ENCODE measurements at places on chromosomes 11 and 22.

DNA sequence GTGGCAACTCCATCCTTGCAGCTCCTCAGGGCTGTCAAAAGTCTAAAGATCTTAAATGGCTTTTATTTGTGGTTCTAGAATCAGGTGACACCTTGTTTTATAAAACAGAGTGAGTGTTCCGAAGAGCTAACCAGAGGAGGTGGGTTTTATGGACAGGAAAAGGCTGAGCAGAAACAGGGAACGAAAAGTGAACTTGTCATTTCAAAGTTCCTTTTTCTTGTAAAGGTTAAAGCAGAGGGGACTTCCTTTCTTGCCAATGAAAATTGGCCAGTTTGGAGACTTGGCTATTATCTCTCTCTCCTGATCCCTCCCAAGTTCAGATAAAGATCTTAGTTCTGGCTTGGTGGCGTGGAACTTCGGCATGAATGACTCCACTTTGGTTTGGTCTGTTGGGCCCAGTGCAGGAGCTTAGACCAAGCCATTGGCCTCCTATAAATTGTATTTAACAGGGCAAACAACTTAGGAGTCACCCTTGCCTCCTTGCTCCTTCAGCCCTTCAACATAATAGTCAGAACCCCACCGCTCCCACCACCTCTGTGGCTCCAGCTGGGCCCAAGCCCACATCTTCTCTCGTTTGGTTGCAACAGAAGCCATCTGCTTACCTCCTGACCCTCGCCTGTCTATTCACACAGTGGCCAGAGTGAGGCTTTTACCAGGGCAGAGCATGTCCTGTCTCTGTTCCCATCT, 102.4 kb upstream of the THY1 start:
- no peak for DNase-seq

- DNase-seq = no peak
Measured at GRCh38 chr11:130839981-130840666, 76.2 kb downstream of the SNX19 start.

DNA sequence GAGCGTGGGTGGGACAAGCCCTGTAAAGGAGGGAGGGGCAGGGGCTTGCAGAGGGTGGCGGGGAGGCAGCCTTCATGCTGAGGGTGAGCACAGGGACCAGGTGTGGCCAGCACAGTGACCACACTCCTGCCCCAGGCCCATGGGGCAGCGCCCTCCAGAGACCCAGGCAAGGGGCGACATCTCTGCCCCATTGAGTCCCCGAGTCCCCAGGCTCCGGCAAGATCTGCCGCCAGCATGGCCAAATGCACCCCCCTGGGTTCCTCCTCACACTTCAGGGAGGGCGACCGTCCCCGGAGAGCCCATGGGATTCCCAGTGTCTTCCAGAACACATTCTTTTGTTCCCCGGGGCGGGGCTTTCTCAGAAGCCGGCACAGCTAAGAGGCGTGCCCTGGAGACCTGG, 362.5 kb downstream of the TBC1D22A start:
- DNase-seq = no peak

- DNase-seq = peak; percentile 52
Measured at GRCh38 chr11:830295-831117, 2.2 kb upstream of the CD151 start.

DNA sequence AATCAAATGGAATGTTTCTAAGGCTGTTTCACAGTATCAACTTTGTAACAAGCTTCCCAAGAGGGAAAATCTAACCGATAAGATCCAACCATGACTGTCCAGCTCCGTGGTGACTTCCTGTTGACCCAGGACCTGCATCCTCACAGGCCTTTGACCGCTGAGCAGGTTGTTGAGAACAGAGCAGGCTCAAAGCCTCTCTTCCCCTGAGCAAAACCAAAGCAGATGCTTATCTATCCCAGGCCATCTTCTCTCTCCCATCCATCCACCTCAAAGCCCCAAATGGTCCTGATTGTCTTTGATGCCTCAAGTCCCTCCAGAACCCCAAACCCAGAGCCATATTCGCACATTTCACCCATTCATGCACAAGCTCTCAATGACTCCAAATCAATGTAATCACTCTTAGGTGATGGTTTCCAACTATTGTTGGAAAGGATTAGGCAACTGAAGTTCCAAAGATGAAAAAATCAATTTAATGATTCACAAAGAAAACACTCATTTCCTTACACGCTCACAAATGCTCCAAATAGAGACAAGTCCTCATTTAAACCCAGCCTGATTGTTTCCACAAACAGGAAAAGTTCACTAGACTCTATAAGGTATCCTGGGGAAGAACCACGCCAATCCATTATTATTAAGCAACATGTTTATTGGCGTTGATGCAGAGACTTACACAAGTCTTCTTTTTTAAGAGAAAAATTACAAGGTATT, 48.7 kb downstream of the C11orf58 start:
- no peak for DNase-seq

- no peak for DNase-seq
Measured at GRCh38 chr11:126465573-126466188, 110.2 kb downstream of the ST3GAL4 start.

GRCh38 chr11:134464196-134464595, 52.2 kb upstream of the B3GAT1 start:
- DNase-seq = no peak

DNA sequence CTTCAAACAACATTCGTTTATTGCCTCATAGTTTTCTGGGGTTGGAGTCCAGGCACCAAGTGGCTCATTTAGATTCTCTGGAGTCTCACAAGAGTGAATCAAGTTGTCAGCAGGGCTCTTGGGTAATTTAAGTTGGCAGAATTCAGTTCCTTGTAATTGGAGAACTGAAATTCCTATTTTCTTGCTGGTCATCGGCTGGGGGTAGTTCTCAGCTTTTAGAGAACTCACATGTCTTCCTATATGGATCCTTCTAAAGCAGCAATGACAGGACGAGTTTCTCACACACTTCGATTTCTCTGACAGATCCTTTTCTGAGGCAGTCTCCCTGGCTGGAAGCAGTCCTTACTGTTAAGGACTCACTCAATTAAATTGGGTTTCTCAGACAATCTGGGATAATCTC, 17.3 kb upstream of the OOSP4B start:
- no peak for DNase-seq

GRCh38 chr11:70590356-70590991, 192.1 kb downstream of the CTTN start:
- DNase-seq = no peak

DNA sequence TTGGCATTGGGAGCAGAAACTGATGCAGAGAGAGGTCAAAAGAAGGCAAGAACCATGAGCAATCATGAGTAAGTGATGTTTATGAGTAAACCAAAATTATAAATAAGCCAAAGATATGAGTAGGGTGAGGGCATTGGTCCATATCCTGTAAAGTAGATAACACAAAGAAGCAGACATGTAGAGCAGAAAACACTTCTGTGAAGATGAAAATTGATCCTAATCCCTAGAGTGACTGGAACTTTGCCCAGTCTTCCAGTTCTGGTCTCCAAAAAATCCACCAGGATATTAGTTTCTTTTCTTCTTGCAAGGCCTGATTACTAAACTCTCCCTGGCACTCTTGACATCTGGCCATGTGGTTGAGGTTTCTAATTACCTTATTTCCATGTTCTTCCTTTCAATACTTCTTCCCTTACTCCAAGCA, 13.7 kb upstream of the DRD2 start:
- no peak for DNase-seq

DNA sequence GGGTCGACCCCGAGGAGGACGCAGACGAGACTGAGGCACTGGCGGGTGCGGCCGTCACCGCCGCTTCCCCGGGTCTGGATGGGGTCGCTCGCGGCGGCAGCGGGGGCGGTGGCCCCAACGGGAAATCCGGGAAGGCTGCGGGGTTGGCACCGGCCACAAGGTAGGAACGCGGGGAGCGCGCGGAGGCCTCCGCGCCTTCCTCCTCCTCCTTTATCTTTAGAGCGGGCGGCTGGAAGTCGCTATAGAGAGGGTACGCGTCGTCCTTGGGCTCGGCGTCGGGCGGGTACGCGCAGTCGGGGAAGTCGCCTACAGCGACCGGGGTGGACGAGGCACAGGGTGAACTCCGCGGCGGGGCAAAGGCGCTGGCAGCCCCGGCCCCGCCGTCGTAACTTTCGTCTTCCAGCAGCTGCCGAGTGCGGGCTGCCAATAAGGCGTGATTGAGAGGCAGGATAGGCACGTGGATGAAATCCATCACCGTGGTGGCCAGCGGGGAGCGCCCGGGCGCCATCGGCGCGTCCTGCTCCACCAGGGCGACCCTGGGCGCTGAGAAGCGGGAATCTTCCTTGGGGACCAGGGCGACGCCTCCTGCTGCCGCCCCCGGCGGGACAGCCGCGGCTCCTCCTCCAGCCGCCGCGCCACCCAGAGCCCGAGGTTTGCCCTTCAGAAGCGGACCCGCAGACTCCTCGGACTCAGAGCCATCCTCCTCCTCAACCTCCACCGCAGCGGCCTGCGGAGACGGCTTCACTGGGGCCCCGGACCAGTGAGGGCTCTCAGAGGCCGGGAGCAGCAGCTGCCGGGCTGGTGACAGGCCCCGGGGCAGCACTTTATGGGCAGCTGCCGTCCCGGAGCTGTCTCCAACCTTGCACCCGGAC, 1.7 kb downstream of the PGR start:
- no peak for DNase-seq

GRCh38 chr22:44625421-44625760, 76.6 kb upstream of the PRR5 start:
- DNase-seq = no peak

GRCh38 chr11:62974848-62975522, 9.8 kb downstream of the SLC22A6 start:
- no peak for DNase-seq

DNA sequence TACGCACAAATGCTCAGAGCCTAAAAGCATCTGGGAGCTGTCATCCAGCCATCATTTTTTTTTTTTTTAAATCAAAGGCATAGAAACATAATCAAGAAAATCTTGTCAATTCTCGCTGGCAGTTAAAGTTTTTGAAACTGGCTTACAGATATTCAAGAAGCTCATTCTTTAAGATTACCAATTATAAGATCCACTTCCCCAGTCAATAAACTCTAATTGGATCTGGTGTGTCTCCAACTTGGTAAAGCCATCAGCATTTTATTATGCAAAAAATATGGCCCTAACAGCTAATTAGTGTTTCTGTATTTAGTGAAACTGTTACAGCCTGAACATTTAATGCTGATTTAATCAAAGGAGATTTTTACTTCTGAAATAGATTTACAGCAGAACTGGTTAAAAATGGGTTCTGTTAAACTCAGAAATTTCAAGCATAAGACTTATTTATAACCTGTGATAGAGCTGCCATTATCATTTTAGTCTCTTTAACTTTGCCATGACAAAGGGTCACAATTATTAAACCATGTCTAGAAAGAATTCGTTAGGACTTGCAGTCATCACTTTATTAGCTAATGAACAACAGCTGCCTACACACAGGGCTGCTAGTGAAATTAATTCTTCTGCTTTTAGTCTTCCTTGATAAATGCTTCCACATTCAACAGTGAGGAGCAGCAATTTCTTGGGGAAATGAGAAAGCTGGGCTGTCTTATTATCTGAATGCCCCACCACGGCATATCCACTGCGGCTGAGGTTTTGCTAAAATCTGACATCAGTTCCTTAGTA, 176.4 kb upstream of the PITPNB start:
- no peak for DNase-seq

DNA sequence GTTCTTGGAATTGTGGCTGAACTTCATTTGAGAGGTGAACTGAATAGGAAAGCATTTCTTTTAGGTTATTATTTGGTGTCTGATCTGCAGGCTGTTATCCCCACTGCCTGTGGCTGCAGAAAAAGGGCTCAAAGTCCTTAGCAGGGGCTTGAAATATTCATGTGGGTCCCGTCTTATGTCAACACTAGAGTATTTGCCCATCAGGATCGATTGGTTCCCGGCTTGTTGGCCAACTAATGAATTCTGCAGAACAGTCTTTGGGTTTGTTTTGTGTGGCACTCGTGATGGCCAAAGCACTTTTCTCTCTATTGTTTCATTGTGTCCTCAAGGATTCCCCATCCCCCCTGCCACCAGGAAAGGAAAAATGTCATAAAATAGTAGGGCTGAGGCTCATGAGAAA, 211.9 kb downstream of the MYO18B start:
- DNase-seq = no peak

DNA sequence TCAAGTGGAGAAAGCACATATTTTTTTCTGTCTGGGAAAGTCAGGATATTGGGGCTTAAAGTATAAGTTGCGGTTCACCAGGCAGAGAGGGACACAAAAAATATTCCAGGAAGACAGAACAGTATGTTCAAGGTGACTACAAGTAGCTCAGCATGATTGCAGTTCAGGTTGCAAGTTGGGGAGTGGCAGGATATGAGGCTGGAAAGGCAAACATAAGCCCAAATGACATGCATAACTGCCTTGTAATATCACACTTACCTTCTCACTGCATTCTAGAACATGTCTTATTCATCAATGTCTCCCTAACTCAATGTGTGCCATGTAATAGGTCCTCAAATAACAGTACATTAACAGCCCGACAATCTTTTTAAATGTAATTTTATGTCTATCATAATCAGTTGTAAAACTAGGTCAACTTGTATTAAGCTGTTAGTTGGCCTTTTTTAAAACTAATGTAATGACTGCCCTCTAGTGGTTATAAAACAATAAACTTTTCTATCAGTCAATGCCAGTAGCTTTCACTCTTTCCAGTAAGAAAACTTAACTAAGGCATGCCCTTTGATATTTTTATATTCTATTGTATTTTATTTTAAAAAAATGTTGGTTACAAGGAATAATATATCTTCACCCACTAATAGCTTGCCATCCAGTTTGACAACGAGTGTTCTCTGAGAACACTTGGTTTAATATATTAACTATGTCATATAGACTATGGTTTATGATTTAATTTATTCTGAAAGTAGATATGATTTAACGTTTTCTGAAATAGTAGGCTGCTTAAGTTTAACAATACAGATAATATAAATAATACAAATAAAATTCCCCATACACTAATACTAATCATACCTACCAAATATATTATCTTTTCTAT, 39.4 kb upstream of the CFAP300 start:
- DNase-seq = peak; percentile 37

DNA sequence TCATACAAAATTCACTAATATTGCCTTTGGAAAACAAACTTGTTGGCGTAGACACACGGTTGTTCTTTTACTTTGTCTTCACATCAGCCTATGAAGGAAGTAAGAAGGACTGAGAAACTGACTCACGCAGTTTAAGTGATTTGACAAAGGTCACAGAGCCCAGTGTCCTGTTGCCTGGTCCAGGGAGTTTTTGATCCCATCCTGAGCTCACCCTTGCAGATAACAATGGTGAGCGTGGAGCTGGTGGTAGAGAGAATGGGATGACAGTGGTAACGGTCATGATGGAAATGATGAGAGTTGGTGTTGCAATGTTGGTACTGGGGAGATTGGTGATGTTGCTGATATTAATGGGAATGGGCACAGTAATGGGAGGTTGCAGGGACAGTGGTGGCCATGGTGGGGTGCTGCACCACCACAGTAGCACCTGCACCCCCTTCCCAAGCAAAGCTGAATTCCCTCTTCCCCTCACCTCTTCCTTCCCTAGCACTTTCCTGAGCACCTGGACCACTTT, 22.0 kb downstream of the CREB3L1 start:
- DNase-seq = no peak

- DNase-seq = no peak
Measured at GRCh38 chr11:74123008-74123448, 47.8 kb downstream of the C2CD3 start.

DNA sequence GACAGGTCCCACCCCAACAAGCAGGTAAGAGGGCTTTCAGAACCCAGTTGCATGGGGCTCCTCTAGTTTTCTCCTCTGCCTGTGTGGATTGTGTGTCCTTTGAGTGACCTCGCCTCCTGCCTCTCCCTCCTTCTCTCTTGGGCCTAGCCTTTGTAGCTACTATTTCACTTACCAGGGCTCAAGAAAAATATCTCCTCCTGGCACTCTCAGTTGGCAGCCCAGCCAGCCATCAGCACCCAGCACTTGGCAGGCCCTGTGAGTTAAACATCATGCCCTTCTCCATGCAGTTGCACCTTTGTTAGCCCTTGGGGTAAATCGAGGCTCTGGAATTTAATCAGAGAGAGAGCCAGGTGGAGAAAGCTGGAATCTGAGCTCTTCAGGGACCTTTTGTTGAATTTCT, 35.4 kb upstream of the SORL1-AS1 start:
- DNase-seq = no peak

Data from CD4-positive, alpha-beta T cell (primary cell).